Stimulated activated CD4-positive, alpha-beta T cell treated with anti-CD3 and anti-CD28 coated beads, Interleukin-4, amount 100 ng/mL, for 1 hour (primary cell): ENCODE measurements at places on chromosomes 7 and 10.

DNA sequence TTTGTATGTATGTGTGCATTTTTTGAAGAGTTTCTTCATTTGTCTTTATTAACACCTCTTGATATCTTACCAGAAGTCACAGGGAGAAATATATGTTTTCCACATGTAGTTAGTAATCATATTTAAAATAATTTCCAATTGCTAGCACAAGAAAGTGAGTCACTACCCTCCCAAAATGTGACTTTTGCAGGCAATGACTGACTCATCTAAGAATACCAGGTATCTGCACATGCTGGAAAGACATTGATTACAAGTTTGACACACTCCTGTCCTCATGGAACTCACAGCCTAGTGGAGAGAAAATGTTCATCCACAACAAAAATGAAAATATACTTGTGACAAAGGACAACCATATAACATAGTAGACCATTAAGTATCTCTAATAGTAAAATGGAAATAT, 82.9 kb downstream of the SEMA3D start:
- no peak for DNase-seq

- DNase-seq = no peak
Observed at GRCh38 chr10:72814099-72814790, 79.3 kb upstream of the OIT3 start.

DNA sequence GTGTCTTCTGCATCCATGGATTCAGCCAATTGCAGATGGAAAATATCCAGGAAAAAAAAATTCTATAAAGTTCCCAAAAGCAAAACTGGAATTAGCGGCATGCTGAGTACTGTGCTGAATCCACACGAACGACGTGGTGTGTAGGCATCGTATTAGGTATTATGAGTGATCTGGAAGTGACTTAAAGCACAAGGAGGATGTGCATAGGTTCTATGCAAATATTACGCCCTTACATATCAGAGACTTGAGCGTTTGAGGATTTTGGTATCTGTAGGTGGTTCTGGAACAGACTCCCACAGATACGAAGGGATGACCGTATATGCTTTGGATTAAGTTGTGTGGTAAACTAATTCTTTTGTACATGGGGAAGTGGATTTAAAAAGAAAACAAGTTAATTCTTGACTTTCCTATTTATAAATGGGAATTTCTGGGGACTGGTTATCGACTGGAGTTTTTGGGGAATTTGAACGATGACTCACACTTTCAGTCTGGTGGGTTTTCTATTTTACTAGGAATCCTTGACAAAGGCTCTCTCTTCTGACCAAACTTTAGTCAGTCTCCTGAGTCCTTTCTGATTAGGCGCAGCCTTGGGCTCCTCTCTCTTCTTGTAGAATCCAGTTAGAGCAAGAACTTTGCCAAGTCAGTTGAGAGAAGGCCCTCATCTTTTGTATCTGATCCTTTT, 5.4 kb upstream of the NUB1 start:
- no peak for DNase-seq

- DNase-seq = no peak
Observed at GRCh38 chr7:82049442-82049841, 279.6 kb upstream of the HGF start.

DNA sequence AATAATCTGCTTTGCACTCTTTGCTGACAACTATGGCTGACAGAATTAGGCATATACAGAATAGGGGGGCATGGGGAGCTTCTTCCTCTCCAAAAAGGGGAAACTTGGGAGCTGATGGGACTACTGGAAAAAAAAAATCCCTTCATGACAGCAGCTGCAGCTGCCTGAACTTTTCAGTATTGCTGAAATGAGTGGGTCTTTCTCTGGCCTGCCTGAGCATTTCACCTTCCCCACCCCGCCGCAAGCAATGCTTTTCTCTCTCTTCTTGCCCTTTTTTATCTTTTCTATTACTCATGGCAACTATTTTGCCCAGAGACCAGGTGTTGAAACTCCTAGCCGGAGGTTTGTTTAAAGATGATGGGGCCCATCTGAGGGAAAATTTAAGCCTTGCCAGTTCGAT, 244.9 kb downstream of the SEMA3D start:
- DNase-seq = no peak

- DNase-seq = no peak
Observed at GRCh38 chr10:8596929-8597472, 542.5 kb downstream of the GATA3 start.
